Mucosa of descending colon (tissue), 3 donors: ENCODE measurements at places on chromosomes 3 and 15.

- DNase-seq: no peak
These were observed 111.2 kb downstream of the IL12A start for GRCh38 chr3:160099834-160100233.

DNA sequence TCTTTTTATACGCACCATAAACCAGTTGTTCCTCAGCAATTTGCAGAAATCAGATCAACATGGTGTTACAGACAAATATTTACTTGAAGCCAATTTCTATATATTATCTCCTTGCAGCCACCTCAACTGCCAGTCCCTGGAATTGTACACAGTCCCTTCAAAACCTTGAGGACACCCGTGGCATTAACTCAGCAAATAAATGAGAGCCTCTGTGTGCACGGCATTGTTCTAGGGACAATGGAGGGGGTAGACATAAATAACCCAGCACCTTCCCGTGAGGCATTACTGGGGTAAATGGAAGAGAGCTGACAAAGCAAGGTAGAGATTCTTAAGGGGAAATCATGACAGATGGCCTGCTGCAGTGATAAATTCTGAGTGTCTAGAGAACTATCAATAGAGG, 12.5 kb downstream of the TM2D3 start:
- no peak for DNase-seq

DNA sequence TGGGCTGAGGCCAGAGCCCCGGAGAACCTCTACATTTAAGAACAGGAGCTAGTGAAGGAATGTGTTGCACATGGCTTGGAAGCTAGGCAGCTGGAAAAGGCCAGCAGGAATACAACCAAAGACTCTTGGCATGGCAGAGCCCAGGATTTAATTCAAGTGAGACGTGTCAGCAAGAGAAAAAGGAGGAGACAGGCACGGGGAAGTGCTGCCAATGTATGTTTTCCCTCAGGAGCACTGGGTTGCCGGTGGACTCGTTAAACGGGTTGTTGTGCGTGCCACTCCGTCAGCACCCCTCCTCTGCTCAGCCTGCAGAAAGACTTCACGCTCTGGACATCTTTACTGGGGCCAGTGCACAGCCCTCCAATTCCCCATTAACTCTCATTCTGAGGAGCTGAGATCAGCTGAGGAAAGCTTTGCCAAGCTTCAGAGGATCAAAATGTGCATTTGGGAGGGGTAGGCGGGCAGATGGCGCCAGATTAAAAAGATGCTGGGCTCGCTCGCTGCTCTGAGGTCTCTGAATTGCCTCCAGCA, 103.7 kb downstream of the PDZRN3 start:
- DNase-seq: peak; percentile 60

- DNase-seq: no peak
These were observed 7.0 kb downstream of the MINDY4B start for GRCh38 chr3:150898046-150898754.

GRCh38 chr3:119600732-119601131, 3.0 kb downstream of the PLA1A start:
- DNase-seq: no peak

GRCh38 chr3:19632099-19633074, 301.6 kb downstream of the EFHB start:
- no peak for DNase-seq

GRCh38 chr3:134315286-134316106, 58.8 kb downstream of the AMOTL2 start:
- peak; percentile 44 for DNase-seq

GRCh38 chr15:27486051-27486450, 515.1 kb downstream of the GABRG3 start:
- DNase-seq: no peak

DNA sequence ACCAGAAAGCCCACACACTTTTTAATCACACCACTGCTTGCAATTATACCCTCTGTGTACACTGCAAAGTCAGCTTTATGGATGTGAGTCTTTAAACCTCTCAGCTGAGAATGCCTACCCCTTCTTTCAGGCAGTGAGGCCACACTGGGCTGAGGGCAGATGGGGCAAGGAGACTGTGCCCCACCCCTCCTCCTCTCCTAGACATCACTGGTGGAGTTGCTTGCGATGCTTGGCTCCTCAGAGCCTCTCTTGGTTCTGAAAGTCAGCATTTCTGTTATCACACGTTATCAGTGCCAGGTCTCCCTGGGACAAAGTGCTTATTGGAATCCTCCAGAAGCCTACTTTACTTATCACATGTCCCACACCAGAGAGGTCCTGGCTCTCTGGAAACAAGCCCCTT, 128.2 kb downstream of the ZNF621 start:
- DNase-seq: no peak

- DNase-seq: no peak
These were observed 55.0 kb downstream of the SETD5 start for GRCh38 chr3:9452417-9452816.

- DNase-seq: no peak
These were observed 109.1 kb downstream of the NSUN3 start for GRCh38 chr3:94171954-94172353.

DNA sequence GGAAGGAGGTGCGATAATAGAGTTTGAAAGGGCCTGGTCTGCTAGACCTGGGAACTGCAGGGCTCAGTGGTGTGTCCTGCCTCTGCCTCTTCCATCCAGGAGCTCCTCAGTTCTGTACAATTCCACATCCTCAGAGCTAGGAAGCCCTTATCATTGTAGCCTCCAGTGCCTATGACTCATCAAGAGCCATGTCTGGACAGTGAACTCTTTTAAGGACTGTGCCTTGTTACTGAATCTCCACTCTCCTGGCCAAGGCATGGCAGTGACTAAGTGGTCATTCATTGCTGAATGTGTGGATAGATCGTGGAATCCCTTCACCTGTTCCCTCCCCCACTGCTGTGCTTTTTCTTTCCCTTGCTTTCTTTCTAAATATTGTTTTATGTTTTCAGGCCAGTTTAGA, 2.9 kb downstream of the TIMP4 start:
- DNase-seq: no peak

DNA sequence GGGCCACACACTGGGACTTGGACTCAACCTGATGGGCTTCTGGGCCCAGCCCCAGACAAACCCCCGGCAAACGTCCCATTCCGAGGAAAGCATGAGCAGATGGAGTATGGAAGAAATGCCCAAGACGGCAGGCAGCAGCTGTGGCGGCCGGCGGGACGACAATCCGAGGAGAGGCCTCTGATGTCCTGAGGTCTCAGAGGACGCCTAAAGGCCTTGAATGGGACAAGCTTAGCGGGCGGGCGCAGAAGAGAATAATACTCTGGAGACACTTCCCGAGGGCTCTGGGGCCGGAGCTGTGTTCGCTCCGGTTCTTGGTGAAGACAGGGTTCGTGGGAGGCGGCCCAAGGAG, 482 bp upstream of the OGG1 start:
- DNase-seq: no peak

DNA sequence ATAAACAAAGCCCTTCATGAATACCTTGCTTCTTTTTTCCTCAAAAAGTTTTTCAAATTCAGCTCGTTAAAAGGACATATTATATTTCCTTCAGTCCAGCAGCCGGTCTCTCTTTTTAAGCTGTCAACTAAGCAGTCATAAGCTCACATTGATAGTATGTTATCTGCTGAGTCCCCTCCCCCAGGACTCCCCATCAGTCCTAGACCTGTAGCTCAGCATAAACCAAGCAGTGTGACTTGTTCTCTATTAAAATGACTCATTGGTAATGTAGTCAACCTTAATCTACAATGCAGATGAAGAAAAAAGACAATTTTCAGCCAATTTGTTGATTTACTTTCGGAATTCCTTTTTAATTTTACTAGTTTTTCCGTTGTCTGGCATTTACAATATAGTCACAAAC, 483.8 kb downstream of the MECOM start:
- no peak for DNase-seq

DNA sequence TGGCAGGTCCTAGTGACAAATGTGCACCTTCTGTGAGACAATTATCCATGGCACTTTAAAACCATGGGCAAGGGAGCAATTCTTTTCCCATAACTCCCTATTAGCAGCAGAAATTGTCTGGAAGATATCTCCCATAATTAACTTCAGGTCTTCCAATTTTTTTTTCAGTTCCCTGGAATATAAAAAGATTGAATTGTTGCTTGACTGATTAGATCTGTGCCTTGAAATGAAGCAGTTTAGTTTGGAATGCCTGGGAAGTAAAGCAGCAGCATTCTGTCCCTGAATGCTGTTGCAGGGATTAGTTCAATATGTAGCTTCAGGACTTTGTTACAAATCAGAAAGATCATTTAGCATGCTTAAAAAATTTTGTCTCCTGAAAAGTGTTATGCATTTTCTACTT, 137.0 kb upstream of the GOLGA6L4 start:
- DNase-seq: no peak

DNA sequence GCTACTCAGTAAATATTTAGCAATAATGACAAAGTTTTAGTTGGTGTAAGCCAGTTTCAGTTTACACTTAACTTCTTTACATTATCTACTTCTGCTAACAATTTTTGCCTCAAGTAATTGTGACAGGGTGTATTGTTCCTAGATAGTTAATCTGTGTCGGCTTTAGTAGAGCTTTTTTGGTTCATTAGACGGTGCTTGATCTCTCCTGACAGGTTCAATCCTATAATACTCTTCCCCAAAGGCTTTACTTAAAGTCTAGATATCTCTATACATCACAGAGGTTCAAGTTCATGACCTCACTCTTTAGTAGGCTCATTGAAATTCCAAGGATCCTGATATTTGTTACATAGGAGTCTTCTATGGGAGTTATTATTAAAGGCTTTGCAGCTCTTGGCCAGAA, 365.6 kb upstream of the DPPA4 start:
- no peak for DNase-seq

DNA sequence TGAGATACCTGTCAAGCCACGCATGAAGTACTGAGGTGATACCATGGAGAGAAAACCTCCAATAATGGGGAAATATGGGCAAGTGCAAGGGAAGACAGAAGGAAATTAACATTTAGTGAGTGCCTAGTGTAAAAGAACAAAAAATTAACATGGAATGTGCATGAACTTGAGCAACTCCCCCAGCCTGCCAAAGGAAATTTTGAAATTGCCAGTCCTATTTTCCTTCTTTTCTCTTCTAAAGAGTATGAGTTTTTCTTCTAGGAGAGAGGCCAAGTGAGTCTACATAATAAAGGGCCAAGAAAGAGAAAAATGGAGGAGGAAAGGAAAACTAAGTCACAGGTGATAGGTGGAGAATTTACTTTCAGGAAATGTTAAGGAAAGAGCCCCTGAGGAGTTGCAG, 602.4 kb upstream of the MDFIC2 start:
- no peak for DNase-seq

DNA sequence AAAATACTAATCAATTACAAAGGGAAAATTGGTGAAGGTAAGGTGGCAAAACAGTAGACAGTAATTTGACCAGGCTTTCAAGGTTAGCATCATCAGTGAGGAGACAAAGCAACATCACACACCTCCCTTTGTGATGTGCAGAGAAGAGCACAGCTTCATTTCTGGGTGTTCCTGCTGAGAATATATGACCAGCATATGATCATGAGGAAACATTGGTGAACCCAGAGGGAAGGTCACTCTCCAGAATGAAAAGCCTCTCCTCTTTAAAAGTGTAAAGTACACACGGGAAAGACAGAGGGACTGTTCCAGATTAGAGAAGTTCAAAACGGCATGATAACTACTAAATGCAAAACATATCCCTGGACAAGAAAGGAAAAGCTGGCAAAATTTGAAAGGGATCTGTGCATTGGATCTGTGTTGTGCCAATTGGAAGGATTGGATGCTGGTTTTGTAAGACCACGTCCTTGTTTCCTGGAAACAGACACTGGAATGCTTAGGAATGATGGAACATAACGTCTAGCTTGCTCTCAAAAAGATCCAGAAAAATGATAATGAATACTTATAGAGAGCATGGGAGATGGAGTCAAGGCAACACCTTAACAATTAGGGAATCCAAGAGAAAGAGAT, 80.6 kb upstream of the MITF start:
- no peak for DNase-seq

- no peak for DNase-seq
These were observed 13.8 kb upstream of the CCR1 start for GRCh38 chr3:46221938-46222337.

- DNase-seq: no peak
These were observed 173.3 kb downstream of the PDZRN3 start for GRCh38 chr3:73451301-73451944.

- no peak for DNase-seq
These were observed 27.4 kb upstream of the SNTN start for GRCh38 chr3:63624941-63625560.

DNA sequence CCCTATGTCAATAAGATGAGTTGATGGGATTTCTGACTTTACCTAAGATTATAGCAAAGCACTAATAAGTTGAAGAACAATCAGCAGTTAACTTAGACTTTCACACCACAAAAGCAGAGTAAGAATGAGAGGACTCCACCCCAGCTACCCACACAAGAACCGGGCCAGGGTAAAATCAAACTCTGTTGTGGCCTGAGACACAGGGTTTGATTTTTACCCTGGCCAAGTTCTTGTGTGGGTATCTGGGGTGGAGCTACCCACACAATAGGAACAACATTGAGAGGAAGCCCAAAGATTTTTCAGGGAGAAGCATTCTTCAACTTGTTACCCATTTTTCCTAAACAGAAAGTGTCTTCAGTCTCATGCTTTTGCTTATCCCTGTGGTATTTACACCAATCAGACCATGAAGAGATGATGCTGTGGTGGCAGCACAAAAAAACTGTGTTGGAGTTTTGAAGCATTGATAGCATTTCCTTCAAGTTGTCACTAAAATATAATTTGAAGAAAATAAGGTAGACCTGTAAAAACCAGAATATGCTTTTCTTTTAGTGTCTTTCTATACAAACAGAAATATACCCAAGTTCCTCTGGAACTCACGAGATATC, 25.6 kb downstream of the CPOX start:
- DNase-seq: no peak

DNA sequence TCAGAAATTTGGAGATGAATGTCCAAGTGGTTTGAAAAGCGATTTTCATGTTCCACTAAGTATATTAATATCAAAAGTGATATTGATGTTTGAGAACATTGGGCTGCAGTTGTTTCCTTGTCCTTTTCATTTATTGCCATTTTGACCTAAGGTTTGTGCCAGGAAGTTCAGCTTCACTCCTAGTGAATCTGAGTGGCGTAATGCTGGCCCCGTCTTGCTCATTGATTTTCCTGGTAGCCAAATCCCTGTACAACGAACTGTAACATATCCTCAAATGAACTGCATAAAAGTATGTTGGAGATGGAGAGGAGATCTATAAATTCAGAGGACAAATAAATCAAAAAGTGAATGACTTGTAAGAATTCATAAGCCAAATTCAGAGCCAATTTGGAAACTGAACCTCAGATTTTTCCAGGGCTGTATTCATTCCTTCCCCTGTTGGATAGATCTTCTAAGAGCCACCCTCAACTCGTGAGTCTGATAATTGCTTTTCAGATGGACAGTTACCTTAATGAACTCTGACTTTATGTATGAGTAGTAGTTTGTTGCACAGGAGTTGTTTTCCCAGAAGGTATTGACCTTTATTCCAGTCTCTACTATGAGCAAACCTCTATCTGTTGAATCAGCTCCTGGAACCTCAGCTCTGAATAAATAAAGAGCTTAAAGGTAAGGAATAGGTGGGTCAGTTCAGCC, 72.8 kb downstream of the ITPR1 start:
- no peak for DNase-seq
